ENCODE measurements at places on chromosomes 5 and 9. TPM values are rescaled to one million over a fixed set of nuclear protein-coding genes. Genes with fewer than 3 reads are reported as not detected.

EPB41L4A gene
- total RNA-seq, result 44.2 TPM

TEX53 gene
- not detected for total RNA-seq

DNA sequence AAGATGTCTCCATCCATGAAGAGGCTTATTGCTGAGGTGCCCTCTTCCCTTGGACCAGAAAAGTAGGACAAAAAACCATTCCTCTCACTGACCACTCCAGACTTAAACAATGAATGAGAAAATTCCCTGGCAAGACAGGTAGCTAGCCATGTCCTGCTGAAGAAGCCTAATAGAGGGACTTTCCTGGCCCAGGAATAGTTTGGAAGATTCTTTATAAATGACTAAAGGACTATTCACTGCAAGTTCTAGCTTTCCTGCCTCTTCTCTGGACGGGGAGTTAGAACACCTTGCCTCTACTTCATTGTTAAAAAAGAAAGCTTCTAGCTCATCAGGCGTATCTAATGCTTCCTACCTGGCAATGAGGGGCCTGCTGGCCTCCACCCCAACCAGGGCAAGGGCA is 153.6 kb downstream of the NR3C1 start:
- no peak overlapping the region for H3K4me3 ChIP-seq
- H3K27me3 ChIP-seq, result no peaks in the 10 kb centered on the region
- DNase-seq, result no peak
- no peaks in the 10 kb centered on the region for H3K4me1 ChIP-seq
- no peaks in the 10 kb centered on the region for H3K36me3 ChIP-seq

- H3K36me3 ChIP-seq, result no peaks in the 10 kb centered on the region
- no peaks in the 10 kb centered on the region for H3K27me3 ChIP-seq
- no peaks in the 10 kb centered on the region for H3K4me1 ChIP-seq
- H3K27ac ChIP-seq, result peak overlapping the region; percentile 24
- no peak overlapping the region for H3K4me3 ChIP-seq
- DNase-seq, result no peak
Observed at GRCh38 chr9:95807326-95807947, 68.1 kb upstream of the ERCC6L2 start.

DNA sequence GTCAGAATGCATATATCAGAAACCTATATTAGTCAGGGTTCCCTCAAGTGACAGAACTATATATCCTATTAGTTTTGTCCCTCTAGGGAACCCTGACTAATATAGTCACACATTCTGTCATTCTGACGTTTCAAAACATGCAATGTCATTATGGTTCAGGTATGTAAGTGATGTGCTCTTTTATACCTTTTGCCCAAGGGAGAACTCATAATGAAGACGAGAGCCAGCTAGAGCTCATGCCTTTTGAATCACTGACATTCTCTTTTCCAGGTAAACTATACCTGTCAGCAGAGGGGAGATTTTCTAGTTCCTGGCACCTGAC is 576.7 kb downstream of the LRRC70 start:
- no peak overlapping the region for H3K27ac ChIP-seq
- H3K27me3 ChIP-seq, result no peaks in the 10 kb centered on the region
- H3K36me3 ChIP-seq, result no peaks in the 10 kb centered on the region
- H3K4me3 ChIP-seq, result no peak overlapping the region

GRCh38 chr5:113302120-113302519 is 132.7 kb downstream of the TSSK1B start:
- no peak overlapping the region for H3K4me3 ChIP-seq
- no peaks in the 10 kb centered on the region for H3K27me3 ChIP-seq
- no peak overlapping the region for H3K27ac ChIP-seq
- no peaks in the 10 kb centered on the region for H3K36me3 ChIP-seq
- no peak for DNase-seq

DNA sequence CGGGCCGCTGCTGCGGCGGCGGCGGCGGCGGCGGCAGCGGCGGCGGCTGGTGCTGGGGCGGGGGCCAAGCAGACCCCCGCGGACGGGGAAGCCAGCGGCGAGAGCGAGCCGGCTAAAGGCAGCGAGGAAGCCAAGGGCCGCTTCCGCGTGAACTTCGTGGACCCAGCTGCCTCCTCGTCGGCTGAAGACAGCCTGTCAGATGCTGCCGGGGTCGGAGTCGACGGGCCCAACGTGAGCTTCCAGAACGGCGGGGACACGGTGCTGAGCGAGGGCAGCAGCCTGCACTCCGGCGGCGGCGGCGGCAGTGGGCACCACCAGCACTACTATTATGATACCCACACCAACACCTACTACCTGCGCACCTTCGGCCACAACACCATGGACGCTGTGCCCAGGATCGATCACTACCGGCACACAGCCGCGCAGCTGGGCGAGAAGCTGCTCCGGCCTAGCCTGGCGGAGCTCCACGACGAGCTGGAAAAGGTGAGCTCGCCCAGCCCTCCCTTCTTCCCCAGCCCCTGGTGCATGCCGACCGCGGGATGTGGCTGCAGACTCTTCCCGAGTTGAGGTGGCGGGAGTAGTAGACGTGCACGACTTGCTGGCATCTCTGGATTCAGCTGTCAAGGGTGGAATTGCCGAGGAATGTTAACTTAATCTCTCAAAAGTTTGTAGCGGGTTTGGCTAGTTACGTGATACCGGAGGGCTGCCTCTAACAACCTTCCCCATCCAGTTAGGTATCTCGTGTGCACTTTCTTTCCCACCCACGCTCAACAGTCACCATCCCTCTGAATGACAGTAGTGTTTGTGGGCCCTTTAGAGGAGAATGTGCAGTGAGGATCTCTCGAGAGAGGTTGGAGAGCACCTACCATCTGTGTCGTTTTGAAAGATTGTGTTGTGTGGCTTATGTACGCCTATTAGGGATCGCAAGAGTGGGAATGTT is 932 bp downstream of the SLC12A2 start:
- peak; percentile 43 for DNase-seq
- peak overlapping the region; percentile 76 for H3K4me3 ChIP-seq
- no peaks in the 10 kb centered on the region for H3K27me3 ChIP-seq
- H3K27ac ChIP-seq, result peak overlapping the region; percentile 97

All from thyroid gland (tissue), 4 donors.